GM12891 (cell line): ENCODE measurements at places on chromosomes 3 and 15.

- DNase-seq = no peak
Observed at GRCh38 chr3:160049565-160049964, 60.9 kb downstream of the IL12A start.

GRCh38 chr15:35519541-35520149 is 26.3 kb downstream of the DPH6 start:
- DNase-seq = no peak

DNA sequence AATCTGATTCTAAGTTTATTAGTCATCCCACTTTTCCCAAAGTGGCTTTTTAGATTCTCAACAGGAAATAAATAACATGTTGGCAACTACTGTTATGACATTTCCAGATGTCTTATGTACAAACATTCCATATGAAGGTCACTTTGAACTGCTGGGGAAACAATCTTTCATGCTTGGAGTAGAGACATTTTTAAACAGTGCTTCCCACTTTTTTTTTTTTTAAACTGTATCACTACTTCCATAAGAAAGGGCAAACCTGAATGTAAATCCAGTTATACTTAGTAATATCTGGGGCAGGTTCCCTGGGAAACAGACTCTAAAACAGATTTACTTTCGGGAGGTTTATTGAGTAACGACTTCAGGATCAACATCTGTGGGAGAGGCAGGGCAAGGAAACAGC is 473.8 kb downstream of the TAFA4 start:
- no peak for DNase-seq

DNA sequence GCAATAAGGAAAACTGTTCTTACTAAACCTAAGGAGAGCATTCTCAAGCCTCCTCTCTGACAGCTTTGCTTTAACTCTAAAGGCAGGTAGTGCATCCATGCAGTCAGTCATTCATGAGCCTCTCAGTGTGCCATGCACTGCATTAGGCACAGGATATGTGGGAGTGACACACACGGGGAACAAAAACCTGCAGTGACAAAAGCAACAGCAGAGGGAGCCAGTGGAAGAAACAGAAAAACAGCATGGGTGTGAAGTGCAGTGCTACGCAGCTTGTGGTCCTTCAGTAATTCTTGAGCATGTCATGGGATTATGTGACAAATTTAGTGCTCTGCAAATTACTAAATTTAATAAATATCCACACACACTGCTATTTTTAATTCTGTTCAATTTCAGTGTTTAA is 230.7 kb downstream of the BBX start:
- no peak for DNase-seq

DNA sequence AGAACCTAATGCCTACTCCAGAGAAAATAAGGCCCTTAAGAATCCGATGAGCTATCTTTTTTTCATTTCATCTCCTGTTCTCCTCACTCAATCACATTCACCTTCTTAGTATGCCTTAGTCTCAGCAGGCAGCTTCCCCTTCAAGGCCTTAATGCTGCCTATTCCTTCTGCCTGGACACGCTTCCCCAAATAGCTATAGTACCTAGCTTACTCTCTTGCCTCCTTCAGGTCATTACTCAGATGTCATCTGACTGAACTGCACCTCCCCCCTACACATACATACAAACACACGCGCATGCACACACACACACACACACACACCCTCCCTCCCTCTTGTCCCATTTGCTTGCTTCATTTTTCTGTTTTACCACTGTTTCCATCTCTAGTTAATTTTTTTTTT is 191.5 kb upstream of the MLF1 start:
- DNase-seq = no peak

DNA sequence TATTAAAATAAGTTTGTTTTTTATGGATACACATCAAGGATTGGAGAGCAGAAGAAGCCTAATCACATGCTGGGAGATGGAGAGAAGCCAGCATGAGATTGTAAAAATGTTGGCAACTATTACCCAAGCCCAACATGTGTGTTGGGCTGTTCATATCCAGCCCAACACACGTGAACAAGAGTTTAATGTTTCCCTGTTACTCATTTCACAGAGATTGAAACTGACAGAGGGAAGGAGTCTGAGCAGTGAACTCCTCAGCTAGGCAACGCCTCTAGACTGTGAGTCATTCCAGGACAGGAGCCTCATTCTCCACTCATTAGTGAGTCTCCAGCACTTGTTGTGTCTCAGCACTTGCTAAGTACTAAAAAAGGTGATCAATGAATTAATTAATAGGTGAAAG is 43.2 kb upstream of the CMSS1 start:
- no peak for DNase-seq

- no peak for DNase-seq
Observed at GRCh38 chr3:69004138-69004537, 9.3 kb downstream of the EOGT start.

- DNase-seq = no peak
Observed at GRCh38 chr3:108183181-108183580, 39.0 kb downstream of the IFT57 start.

DNA sequence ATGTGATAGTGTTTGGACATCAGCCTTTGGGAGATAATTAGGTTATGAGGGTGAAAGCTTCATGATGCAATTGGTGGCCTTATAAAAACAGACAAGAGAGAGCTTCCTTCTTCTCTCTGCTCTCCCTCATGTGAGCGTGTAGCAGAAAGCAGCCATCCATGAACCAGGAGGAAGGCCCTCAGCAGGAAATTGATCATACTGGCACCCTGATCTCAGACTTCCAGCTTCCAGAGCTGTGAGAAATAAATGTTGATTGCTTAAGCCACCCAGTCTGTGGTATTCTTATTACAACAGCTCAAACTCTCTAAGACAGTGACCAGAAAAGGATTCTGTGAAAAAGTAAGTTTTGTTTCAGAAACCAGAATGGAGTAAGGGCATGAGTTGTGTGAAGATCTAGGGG is 13.3 kb downstream of the STAC start:
- DNase-seq = no peak

DNA sequence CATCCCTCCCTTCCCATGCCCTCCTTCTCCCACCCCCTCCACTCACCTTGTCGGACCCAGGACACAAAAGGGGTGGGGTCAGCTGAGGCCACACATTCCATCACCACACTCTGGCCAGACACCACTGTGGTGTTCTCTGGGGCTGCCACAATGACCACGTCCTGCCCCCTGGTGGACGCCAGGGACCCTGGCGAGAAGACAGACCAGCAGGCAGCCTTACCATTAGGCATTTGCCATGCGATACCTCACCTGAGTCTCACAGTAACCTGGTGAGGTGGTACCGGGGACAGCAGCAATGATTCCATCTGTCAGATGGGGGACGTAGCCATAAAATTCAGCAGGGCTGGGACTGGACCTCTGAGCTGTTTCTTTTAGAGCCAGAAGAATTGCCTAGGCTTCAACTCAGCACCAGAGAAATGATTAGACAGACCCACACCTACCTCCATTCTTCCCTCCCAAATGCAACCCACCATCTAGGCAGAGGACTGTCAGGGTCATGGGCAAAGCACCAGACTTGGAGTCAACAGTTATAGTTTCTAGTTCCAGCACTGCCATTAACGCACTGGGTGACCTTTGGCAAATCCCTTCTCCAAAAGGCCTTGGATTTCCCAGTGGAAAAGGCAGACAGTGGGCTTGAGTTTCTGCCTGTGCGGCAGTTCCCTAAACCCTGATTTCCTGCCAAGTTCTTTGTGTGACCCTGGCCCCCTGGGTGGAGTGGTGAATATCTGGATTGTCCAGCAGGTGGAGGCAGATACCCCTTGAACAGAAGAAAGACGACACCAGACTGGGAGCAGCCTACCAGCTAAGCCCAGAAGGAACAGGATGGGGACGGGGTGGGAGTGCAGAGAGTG is 21.8 kb downstream of the IGDCC4 start:
- DNase-seq = peak; percentile 78

- no peak for DNase-seq
Observed at GRCh38 chr15:57792724-57793449, 86.4 kb downstream of the POLR2M start.

GRCh38 chr15:87722941-87723691 is 533.4 kb downstream of the NTRK3 start:
- no peak for DNase-seq

DNA sequence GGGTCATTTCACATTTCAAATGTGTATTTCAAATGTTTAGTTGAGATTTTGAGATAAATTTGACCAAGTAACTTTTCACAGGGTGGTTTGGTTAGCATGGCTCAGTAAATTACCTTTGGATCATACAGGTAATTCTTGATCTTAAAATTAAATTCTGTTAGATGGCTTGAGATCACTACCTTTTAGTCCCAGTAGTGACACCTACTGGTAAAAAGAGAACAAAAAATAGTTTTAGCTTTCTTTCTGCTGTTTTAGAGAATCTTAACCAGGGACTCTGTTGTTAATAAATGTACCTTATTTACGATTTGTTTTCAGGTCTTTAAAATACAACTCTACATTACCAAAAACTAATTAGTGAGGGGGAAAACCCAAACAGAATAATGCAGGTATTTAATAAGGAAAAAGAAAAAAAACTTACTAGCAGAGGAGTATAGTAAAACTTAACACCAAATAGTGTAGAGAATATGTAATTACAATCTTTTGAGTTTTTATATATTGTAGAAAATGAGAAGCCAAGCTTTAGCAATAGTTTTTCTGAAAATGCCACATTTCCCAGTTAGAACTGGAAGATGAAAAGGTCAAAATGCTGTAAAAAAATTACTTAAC is 620.3 kb upstream of the AGTR1 start:
- DNase-seq = no peak
